CD4-positive, alpha-beta T cell treated with Interleukin-10 for 1 hour (primary cell): ENCODE measurements at places on chromosomes 16 and 17.

DNA sequence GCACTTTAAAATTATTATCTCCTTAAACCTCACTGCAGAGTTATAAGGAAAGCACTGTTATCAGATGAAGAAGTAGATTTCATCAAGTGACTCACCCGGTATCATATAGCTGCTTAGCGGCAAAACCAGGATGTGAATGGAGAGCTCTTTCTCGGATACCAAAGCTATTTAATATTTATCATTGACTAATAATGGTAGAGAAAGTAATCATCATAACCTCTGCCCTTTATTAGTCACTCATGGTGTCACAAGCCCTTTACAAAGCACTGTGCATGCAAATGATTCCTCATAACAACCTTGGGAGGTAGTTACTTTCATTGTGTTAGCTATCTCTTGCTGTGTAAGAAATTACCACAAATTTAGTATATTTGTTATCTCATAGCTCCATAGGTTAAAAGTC, 592.9 kb downstream of the MAF start:
- DNase-seq: no peak

DNA sequence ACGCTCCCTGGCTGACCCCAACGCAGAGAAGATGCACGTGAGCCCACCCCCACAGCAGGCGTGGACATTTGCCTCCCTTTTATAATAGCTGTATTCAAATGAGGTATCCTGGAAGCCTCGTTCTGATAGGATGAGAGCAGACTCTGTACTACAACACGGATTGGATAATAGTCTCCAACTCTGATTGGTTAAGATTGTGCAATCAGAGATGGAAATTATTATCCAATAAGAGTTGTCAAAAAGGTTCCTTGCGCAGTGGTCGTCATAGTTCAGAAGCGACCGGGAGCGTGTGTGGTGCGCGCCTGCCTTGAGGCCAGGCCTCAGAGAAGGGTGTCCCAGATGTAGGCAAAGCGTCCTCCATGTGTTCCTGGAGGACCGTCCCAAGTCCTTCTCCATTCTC, 104.6 kb downstream of the USP22 start:
- no peak for DNase-seq

- no peak for DNase-seq
These were observed 25.1 kb upstream of the EIF1 start for GRCh38 chr17:41663451-41664171.

DNA sequence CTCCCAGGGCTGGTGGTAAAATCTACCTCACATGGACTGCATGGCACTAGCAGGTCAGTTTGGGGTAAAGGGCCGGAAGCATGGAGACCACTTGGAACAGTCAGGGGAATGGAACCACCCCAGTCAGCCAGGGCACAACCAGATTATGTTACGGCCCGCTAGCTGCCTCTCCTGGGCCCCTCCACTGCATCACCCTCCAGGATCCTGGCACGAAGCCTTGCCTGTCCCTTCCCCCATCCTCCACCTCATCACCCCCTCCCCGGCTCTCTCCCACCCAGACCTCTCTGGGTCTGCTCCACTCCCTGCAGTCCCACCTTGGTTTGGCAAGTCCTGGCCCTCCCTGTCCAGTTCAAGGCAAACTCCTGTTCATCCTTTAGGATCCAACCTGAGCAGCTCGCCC, 91.7 kb downstream of the CLEC16A start:
- no peak for DNase-seq

- no peak for DNase-seq
These were observed 26.6 kb downstream of the GOSR2 start for GRCh38 chr17:46949291-46950174.

DNA sequence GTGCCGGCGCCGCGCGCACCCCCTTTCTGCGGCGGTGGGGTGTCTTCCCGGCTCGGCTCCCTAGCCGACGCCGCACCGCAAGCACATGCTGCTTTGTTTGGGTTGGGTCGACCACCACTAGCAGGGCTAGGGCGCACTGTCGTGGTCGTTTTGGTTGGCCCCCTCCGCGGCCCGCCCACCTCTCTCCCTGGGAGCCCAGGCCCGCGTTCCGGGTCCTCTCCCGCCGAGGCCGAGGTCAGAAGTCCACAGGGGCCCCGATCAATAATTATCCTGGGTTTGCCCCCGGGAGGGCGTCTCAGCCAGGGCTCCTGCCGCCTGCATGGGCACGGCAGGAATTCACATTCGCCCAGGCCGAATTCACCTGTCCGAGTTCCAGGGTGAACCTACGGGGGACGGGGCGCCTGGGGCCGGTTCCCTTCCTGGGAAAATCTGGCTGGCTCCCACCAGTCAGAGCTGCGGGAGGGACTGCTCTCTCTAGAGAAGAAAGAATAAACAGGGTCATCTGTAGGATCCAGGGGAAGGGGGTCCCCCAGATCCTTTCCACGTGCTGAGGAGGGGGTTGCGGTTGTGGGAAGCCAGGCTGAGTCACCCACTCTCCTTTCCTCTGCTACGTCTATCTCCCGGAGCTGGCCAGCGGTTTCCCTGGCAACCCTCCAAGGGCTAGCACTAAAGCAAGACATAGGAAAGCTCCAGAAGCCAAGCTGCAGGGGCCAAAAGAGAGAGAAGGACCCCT, 584 bp upstream of the STAT5B start:
- DNase-seq: peak; percentile 38

DNA sequence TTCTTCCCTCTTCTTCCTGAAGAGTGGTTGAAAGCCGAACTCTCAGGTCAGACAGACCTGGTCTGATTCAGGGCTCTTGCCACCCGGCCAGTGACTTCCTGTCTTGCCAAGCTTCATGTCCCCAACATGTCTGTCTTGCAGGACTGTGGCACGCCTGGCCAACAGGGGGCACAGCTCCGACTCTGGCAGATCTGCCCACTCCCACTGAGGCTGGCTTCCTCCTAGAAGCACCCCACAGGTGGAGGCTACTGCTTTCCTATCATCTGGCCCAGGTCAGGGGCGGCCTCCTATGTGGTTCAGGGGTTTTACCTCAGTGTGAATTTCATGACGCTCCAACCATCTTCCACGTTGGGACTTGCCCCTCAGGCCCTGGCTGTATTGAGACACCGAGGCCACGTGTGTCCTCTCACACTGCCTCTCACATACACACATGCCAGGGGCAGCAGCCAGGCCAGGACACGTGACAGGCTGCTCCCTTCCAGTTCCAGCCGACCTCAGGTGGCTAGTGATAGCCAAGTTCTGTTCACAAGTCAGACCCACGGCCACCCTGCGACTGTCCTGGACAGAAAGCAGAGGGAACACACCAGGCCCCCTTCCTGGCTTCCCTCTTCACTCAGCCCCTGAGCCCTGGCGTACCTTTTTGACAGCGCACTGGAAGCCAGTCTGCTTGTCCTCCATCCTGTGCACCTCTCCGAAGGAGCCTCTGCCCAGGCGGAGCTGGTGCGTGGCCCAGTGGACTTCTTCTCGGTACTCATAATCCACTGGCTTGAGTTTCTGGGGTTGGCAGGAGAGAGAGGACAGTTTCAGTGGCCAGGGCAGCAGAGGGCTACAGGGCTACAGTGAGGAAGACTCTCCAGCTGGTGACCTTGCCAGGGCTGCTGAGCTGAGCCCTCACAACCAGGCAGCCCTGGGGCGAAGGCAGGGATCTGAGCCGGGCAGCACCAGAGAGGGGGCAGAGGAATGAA, 22.6 kb upstream of the SPATA32 start:
- peak; percentile 44 for DNase-seq

DNA sequence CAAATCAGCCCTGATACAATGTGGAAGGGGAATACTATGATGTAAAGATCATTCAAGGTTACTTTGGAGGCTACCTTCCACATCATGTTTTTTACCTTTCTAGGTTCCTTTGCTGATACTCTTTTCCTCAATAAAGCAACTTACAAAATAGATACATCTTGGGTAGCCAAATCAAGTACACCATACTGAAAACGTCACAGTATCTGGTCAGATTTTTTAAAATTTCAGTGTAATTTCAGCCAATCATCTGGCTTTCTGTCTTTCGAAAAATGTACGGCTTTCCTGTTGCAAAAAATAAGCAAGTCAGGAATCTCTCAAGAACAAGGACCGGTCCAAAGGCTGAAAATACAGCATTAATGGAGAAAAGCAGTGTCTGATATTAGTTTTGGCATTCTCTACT, 15.6 kb upstream of the MED13 start:
- DNase-seq: no peak

DNA sequence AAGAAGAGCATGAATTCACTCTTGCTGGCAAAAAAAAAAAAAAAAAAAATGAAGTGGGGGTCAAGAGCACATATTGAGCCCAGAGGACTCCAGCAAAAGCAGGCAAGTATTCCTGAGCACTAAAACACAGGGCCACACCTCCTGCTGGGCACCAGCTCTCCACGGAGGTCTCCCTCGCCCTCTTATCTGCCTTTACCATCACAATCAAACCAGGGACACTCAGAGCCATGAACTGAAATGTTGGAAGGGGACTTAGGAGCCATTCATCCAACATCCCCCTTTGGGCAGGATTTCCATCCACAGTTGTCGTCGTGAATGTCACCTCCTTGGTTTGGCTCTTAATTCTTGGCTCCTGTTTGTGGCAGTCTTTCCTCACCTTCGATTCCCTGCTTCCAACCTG, 89.8 kb upstream of the GNAO1 start:
- no peak for DNase-seq

DNA sequence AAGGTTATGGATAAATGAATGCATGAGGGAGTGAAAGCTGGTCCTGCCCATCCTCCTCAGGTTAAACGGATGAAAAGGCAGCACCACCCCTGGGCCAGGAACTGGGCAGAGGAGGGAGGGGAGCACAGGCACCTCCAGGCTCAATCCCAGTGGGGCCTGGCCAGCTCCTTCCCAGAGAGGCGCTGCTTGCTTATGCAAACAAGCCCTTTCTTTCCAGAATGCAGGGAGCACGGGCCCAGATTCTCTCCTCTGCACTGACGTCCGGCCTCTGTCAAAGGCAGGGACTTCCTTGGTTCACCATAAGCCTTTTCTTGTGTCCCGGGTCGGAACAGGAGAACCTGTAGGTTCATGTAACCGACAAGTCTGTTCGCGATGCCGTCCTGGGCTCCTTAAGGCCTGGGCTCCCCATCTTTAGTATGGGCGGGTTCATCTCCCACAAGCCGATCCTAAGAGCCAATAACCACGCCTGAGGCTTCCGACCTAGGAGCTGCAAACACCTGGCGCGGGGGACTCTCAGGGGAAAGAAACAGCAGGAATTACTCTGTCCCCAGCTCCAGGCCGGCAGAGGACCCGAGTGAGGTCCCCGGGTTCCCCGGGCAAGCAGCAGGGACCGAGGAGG, 16.3 kb downstream of the ENPP7 start:
- no peak for DNase-seq

GRCh38 chr17:67400193-67400592, 23.1 kb downstream of the PITPNC1 start:
- DNase-seq: peak; percentile 48

DNA sequence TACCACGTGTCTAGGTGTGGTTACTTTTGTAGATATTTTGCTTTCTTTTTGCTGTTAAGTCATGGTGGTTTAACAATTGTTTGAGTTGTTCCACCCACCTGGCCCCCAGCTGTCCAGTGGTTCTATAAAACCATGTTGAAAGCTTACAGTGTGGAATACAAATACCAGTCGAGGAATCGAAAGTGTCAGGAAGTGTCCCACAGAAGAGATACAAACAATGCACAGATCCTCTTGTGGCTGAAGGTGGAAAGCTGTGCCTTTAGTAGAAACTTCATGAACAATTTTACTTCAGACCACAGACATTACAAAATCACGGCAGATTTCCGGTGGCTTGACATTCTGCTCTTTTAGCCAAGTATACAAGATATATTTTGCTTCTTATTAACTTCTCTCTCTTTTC, 782.4 kb upstream of the SOX9 start:
- no peak for DNase-seq

- no peak for DNase-seq
These were observed 70.9 kb downstream of the PLXDC1 start for GRCh38 chr17:39080421-39081078.

GRCh38 chr16:51500306-51500705, 349.2 kb upstream of the SALL1 start:
- DNase-seq: no peak

GRCh38 chr17:43868226-43868994, 21.4 kb downstream of the CD300LG start:
- DNase-seq: no peak

- no peak for DNase-seq
These were observed 143.0 kb downstream of the GAS7 start for GRCh38 chr17:10055262-10055975.
